Activated T-cell treated with anti-CD3 and anti-CD28 coated beads, Interleukin-2, amount 50 U/mL, for 72 hours (primary cell): ENCODE measurements at places on chromosomes 6 and 20.

DNA sequence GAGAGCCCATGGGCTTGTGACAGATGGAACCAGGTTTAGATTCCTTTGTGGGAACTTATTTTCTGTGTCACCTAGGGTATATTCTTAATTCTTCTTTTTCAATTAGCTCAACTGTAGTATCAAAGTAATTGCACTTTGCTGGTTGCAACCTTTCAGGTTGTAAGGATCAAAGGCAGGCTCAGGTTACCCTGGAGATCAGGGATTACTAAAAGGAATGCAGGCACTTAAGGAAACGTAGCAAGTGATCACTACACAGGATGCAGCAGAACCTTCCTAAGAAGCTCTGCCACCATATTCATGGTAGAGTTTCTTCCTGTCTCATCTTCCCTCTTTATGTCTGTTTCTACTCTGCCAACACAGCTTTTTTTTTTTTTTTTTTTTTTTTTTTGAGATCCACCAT, 133.2 kb upstream of the JAG1 start:
- no peak for DNase-seq

- no peak for DNase-seq
Observed at GRCh38 chr20:36126836-36127527, 27.6 kb upstream of the EPB41L1 start.

DNA sequence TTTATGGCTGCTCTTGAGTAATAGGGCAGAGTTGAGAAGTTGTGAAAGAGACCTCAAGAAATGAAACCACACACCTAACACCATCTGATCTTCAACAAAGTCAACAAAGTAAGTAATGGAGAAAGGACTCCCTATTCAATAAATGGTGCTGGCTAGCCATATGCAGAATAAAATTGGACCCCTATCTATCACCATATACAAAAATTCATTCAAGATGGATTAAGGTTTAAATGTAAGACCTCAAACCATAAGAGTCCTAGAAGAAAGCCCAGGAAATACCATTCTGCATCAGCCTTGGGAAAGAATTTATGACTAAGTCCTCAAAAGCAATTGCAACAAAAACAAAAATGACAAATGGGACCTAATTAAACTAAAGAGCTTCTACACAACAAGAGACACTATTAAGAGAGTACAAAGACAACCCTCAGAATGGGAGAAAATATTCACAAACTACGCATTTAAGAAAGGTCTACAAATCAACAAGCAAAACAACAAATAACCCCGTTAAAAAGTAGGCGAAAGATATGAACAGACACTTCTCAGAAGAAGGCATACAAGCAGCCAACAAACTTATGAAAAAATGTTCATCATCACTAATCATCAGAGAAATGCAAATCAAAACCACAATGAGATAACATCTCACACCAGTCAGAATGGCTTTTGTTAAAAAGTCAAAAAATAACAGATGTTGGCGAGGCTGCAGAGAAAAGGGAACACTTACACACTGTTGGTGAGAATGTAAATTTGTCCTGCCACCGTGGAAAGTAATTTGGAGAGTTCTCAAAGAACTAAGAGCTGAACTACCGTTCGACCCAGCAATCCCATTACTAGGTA, 4.0 kb downstream of the MAP3K5 start:
- DNase-seq, result no peak

DNA sequence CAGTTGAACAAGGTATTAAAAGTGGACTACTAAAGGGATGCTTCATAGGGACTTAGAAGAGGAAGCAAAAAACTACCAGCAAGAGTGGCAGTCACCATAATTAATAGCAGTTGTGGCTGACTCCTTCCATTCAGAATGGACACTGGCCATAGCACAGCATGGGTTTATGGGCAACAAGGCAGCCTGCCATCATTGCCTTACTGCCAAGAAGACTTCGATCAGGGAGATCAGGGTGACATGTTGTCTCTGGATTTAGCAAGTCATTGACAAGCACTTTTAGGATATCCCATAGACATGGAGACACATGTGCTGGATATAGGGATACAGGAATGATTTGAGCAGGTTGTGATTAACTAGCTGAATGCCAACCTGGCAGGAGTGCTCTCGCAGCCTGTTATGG, 35.3 kb upstream of the RIPOR2 start:
- no peak for DNase-seq

- DNase-seq, result no peak
Observed at GRCh38 chr6:149751239-149751638, 1.7 kb downstream of the PCMT1 start.

- no peak for DNase-seq
Observed at GRCh38 chr20:3541887-3542721, 71.3 kb downstream of the ATRN start.
